D341Med (cell line): ENCODE measurements at places on chromosomes 4 and X.

DNA sequence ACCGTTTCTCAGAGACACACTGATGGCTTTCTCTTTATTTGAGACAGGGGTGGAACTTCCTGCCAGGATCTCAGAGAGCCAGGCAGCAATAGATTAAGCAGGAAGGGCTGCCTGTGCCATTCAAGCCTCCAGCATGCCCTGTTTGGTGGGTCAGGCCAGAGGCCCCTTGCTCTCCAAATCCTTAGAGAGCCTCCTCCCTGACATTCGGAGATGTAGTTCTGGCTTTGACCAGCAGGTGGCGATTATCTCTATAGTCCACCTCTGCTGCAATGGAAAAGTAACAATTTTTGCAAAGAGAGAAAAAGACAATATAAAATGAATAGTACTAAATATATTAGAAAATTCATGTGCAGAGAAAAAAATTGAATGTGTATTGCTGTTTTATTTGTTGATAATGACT is 93.9 kb downstream of the NXF2B start:
- peak; percentile 40 for DNase-seq

- no peak for DNase-seq
Measured at GRCh38 chr4:185311113-185311888, 84.4 kb downstream of the LRP2BP start.

DNA sequence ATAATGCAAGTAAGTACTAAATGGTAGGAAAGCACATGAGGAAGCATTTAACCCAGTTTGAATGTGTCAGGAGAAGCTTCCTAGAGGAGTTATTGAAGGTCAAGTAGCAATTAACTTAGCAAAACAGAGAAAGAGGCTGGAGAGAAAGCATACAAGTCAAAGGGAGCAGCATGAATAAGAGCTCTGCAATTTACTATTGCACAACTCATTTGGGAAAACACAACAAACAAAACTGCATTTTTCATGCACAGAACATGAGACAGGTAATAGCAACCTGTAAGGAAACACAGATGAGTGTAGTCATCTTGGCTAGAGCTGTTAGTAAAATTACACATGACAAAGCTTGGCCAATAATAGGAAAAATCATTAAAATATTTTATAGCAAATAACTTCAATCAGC is 538.1 kb downstream of the PPP4R3C start:
- DNase-seq, result no peak

GRCh38 chr4:18292411-18292810 is 270.9 kb upstream of the LCORL start:
- no peak for DNase-seq

- no peak for DNase-seq
Measured at GRCh38 chr4:5974321-5974720, 43.9 kb downstream of the C4orf50 start.

- DNase-seq, result peak; percentile 62
Measured at GRCh38 chr4:159455675-159456237, 352.9 kb downstream of the RAPGEF2 start.

- DNase-seq, result no peak
Measured at GRCh38 chrX:49748211-49748956, 52.6 kb upstream of the PAGE1 start.

GRCh38 chrX:97633798-97634197 is 750.1 kb downstream of the RPA4 start:
- no peak for DNase-seq

DNA sequence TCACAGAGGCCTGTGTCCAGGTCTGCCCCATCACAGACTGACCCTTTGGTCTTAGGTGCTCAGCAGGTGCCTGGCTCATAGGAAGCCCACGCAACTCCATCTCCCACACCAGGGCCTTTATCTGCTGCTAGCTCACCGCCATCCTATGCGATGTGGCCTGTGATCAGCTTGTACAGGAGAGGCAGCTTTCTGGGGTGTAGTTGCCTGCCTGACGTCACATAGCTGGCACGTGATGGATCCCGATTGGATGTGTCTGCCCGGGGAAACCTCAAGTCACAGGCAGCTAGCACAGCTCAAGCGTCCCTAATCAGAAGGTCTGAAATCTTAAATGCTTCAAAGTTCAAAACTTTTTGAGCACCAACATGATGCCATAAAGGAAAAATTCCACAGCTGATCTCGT is 41.2 kb upstream of the CLDN34 start:
- no peak for DNase-seq
